Dermis microvascular lymphatic vessel endothelial cell (primary cell): ENCODE measurements at places on chromosomes 2 and 18. TPM values are rescaled to one million over a fixed set of nuclear protein-coding genes. Genes with fewer than 3 reads are reported as not detected.

Gene SEMA4F
- total RNA-seq = 2.6 and 5.1 TPM in 2 replicates

Gene PDE11A
- under 0.01 TPM in 2 replicates for total RNA-seq

Gene GAL3ST2
- total RNA-seq = not detected in 2 replicates

Gene DNAJC5G
- total RNA-seq = 0.39 and 1.0 TPM in 2 replicates

DNA sequence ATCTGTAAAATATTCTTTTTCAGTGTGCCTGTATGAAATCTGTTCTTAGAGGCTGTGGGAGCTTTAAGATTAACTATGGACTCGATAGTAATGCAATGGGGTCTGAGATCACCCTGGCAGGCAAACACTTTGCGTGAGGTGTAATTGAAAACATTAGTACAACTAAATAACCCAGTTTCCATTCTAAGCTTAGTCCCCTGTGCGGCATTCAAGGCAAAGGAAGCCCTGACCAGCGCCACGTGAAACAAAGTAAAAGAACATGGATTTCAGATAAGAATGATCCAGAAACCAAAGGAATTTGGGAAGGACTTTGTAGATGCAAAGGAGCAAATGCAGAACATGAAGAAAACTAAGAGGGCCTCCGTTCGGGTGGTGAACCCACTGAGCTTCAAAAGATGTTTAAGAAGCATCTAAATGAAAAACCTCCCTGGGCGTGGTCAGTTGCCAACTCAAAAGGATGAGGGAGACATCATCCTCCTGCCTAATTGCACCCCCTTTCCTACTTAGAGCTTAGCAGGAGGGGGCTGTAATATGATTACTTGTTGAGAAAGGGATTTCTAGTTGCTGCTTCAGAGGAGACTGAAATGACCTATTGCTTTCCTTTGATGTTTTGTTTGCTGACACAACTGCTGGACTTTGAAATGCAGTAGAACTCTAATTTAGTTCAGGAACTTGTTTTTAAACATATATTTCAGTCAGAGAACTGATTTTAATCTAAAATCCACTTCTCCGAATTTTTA lies 7.9 kb upstream of the CETN1 start:
- DNase-seq = no peak

- DNase-seq = peak; percentile 4
Measured at GRCh38 chr2:49616800-49617199, 462.5 kb upstream of the FSHR start.

DNA sequence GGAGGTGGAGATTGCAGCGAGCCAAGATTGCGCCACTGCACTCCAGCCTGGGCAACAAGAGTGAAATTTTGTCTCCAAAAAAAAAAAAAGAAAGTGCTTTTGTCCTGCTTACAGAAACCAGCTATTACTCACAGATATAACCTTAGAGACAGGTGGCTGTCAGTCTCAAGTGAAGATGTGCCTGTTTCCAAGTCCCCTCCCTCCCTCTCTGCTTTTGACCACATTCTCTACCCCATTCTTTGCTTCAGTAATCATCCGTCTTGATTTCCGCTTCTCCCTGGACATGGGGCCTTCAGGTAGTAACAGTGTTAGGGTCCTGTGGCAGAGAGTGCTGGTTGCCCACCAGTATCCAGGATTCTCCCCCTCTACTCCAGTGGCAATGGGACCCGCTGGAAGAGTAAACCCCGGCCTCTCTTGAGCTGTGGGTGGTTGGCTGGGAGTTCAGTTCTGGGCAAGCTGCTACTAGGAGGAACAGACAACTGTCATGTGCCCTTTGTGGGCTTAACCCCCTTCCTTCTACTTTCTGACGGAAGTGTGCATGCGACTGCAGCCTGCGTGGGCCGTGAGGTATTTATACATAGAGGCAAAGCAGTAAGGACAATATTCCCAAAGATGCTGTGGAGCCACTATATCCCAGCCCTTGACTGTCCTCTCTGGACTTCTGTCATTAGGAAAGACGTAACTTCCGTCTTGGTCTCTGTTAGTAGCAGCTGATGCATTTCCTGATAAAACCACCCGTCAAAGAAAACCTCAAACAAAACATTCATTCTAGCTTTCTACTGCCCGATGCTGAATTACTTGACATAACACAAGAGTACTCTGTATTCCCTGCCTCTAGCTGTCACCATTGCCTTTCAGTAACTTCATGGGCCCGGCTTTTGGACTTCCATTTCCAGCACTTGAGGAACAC lies 17.8 kb downstream of the PDCL3 start:
- no peak for DNase-seq

- no peak for DNase-seq
Measured at GRCh38 chr2:69390001-69390400, 3.0 kb upstream of the GFPT1 start.

GRCh38 chr2:149601141-149601796 lies 13.7 kb upstream of the MMADHC start:
- peak; percentile 47 for DNase-seq

DNA sequence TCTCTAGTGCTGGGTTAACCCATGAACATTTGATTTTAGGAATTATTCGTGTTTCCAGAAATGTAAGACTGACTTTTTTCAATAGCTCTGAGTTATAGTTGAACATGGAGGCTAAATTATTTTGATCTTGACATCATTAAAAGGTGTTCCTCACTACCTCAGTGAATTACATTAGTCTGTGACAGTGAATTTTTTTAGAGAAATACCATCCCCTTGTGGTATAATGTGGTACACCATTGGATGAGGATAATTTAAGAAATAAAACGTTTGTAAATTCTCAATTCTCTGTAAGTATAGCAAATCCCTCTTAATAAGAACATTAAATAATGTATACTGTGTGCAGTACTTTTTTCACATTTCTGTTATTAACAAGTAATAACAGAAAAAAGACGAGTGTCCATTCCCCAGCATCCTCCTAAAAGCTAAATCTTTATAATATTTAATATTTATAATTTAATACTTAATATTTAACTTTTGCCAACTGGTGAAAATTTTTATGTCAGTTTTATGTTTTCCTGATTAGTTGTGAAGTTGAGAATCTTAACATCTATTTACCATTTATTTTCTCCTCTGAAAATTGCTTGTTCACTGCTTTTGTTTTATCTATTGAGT lies 70.3 kb upstream of the CWC22 start:
- peak; percentile 13 for DNase-seq

DNA sequence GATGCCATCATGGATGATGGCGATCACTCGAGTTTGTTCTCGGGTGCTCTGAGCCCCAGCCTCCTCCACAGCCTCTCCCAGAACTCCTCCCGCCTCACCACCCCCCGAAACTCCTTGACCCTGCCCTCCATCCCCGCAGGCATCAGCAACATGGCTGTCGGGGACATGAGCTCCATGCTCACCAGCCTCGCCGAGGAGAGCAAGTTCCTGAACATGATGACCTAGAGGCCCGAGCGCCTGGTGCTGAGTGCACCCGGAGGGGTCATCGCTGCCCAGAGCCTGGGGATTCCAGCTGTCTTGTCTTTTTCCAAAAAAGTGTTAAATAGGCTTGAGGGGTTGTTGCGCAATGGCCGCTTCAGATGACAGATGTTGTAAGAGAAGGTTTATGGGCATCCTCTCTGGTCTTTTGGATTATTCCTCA lies 254.8 kb downstream of the GLI2 start:
- no peak for DNase-seq

GRCh38 chr18:31042406-31043181 lies at the start of gene DSC3:
Gene DSC3, minus strand, starts transcription at chr18:31042742. Its CDS starts 82 bp downstream, at chr18:31042660.
- no peak for DNase-seq
